ENCODE measurements at places on chromosomes 5 and 9.

DNA sequence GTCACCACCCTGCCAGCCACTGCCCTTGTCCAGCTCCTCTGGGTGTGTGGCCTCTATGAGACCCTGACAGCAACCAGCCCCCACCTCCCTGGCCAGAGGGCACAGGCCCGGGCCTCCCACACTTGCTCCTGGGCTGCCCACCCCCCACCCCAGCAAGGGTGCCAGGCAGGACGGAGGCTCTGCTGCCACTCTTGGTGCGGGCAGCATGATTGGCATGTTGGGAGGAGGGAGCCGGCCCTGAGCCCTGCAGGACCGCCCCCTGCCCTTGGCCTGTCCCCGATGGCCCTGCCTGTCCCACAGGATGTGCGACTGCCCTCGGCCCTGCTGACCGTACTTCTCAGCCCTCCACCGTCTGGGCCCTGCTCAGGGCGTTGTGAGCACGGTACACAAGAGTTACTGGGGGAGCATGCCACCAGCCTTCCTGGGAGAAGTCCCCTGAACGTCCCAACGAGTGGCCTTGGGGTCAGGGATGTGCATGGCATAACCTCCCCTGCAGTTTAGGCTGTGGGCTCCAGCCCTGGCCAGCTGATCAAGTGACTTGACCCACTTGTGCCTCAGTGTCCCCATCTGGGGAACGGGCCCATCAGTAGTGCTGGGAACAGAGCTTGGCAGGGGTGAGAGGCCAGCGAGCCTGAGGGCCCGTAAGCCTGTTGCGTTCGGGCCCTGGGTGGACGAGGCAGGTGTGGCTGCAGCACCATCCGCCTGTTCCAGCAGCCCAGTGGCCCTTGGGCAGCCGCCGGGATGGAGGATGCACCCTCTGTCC lies 16.0 kb downstream of the GPSM1 start:
- no peak for DNase-seq

- no peak for DNase-seq
Observed at GRCh38 chr9:109013679-109014607, 644 bp upstream of the CTNNAL1 start.

DNA sequence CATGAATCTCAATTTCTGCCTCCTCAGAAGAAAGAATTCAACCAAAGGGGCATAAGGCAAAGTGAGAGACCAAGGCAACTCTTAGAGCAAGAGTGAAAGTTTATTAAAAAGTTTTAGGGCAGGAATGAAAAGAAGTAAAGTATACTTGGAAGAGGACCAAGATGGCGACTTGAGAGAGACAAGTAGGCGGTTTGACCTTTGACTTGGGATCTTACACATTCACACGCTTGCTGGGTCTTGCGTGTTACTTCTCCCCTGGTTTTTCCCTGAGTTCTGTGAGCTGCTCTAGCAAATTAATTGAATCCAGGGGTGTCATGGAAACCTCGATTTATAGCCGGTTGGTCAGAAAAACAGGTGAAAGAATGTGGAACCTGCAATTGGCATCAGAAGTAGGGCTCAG lies 7.0 kb downstream of the ZNF346 start:
- no peak for DNase-seq

- no peak for DNase-seq
Observed at GRCh38 chr5:169280286-169280685, 20.7 kb downstream of the SLIT3 start.

Data from Panc1 (cell line).